ENCODE measurements at places on chromosomes 16 and 17.

DNA sequence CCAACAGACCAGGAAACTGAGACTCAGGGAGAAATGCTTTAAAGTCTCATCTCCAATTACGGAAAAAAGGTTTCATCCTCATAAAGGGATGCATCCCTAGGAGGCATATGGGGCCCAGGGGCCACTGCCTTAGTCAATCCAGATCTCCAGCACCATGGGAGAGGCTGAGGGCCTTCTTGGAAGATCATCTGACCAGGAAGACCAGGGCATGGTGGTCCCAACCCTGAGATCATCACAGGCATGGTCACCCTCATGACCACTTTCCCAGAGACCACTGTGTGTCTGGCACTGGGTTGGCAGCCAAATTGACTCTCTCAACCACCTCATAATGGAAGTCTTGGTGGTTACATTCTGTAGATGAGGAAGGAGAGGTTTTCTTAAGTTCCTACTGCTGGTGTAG is 23.4 kb upstream of the CES5A start:
- DNase-seq, result no peak

- no peak for DNase-seq
Measured at GRCh38 chr16:68400924-68401460, 47.3 kb downstream of the SMPD3 start.

GRCh38 chr16:23060458-23061320 is 88.6 kb downstream of the USP31 start:
- DNase-seq, result peak; percentile 21

GRCh38 chr17:42475835-42476234 is 17.2 kb downstream of the ATP6V0A1 start:
- DNase-seq, result no peak

GRCh38 chr17:57886020-57886419 is 36.2 kb upstream of the MRPS23 start:
- no peak for DNase-seq

- DNase-seq, result no peak
Measured at GRCh38 chr16:17301184-17301583, 169.6 kb downstream of the XYLT1 start.

- no peak for DNase-seq
Measured at GRCh38 chr17:78959803-78960202, 19.9 kb downstream of the LGALS3BP start.

GRCh38 chr16:2057438-2057837 is 9.7 kb downstream of the TSC2 start:
- no peak for DNase-seq

DNA sequence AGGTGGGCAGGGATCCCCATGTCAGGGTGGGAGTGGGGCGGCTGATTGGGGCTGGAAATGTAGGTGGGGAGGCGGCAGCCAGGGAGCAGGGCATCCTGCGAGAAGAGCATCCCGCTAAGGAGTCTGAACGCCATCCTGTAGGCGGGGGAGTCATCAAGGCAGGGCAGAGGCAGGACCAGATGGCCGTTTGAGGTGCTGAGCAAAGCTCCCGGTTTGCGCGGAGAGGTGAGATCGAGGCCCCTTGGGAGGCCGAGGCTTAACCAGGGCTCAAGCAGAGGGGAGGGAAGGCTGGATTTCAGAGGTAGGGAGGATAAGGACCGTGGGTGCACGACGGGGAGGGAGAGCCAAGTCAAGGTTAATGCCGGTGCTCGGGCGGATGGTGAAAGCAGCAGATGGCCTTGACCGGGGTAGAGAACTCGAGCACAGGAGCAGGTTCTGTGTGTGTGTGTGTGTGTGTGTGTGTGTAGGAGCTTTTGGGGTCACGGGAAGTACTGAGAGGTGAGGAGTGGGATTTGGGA is 472 bp upstream of the NME2 start:
- DNase-seq, result no peak

- DNase-seq, result no peak
Measured at GRCh38 chr17:38743556-38744171, 4.5 kb downstream of the PCGF2 start.

GRCh38 chr17:77279448-77280303 is 138.9 kb downstream of the SEC14L1 start:
- no peak for DNase-seq

- no peak for DNase-seq
Measured at GRCh38 chr16:76676356-76676755, 399.2 kb downstream of the CNTNAP4 start.

DNA sequence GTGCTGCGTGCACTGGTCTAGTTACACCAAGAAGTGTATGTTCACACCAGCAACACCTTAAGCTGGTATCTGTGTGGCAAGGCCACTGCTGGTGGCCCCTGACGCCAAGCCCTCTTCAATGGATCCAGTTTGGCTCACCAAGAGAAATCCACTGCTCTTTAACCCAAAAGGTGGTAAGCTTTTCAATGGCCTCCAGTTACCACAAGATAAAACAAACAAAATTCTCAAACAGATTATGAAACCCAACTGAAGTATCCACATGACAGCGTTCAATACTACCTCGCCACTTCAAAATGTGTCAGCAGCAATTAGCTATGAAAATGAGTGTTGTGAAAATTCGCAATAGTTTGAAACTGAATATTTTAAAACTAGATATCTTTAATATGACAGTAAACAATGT is 96.5 kb upstream of the AKTIP start:
- DNase-seq, result no peak

- no peak for DNase-seq
Measured at GRCh38 chr16:67860589-67861398, 12.1 kb upstream of the EDC4 start.

DNA sequence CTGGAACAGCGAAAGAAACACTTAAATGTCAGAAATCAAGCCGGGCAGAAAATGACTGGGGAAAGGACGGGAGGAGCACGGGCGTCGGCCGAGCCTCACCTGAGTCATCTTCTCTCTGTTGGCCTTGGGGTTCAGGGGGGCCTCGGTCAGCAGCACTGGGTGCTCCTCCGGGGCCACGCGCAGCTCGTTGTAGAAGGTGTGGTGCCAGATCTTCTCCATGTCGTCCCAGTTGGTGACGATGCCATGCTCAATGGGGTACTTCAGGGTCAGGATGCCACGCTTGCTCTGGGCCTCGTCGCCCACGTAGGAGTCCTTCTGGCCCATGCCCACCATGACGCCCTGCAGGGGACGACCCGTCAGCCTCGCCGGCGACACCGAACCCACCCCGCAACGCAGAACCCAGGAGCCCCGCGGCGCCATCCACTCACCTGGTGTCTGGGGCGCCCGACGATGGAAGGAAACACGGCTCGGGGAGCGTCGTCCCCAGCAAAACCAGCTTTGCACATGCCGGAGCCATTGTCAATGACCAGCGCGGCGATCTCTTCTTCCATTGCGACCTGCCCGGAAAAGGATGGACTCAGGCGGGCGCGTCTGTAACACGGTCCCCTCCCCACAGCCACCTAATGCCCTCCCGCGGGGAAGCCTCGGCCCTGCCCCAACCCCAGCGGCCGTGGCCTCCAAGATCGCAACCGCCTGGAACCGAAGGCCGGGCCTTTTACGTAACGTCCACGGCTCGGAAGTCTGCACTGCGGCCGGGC is 616 bp downstream of the ACTG1 start:
- peak; percentile 39 for DNase-seq

DNA sequence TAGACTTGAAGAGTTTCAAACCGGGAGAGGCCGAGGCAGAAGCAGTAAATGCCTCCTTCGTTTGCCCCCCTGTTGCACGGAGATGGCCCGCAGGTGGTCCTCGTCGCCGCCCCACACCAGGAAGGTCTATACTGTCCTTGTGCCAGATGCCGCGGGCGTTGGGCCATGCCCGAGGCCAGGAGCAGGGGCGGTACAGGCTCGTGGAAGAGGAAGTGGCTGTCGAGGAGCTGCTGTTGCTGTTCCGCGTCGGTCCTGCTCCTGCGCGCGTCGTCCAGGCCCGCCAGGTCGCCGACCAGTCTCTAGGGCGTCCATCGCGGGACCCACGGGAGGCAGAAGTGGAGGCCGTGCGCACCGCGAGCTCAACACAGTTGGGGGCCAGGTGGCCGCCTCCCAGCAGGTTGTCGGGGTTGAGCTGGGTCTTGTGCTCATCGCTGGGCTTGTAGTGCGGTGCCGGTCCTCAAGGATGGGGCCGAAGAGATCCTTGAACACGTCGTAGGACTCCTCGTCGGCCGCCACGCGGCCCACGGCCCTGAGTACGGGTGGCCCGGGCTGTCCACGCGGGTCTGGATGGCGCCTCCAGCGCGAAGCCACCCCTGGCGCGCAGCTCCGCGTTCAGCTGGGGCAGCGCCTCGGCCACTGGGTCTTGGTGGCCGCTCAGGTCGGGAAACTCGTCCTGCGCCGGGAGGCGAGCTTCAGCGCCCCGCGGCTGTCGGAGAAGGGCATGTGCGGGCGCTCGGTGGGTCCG is 13.1 kb upstream of the C16orf87 start:
- no peak for DNase-seq

DNA sequence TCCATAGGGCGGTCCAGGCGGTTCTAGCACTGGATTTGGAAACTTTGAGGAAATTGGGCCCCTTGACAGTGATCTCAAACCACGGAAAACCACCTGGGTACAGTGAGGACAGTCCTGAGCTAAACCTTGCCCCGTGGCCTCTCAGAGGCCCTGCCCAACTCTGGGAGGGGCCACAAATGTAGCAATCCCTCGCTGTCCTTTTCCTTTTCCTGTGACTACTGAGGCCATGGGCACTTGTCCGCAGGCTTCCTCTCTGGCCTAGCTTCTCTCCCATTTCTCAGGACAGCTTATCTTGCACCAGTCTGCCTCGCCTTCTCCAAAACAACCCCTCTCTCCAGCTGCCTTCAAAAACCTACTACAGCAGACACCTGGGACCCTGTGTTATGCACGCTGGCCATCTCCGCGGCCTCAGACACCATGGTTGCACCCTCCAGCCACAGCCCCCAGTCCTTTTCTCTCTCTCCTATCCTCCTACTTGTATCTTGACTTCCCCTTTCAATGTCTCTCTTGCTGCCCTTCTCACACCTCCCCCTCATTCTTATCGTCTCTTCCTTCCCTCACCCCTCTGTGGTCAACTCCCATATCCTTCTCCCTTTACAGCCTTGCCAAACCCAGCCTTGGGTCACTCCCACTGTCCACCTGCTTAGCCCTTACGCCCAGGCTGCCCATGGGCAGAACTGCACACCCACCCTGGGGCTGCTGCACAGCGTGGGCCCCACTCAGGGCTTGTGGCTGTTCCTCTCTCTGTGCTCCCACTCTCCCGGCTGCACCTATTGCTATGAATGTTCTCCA is 7.6 kb downstream of the SCPEP1 start:
- no peak for DNase-seq

DNA sequence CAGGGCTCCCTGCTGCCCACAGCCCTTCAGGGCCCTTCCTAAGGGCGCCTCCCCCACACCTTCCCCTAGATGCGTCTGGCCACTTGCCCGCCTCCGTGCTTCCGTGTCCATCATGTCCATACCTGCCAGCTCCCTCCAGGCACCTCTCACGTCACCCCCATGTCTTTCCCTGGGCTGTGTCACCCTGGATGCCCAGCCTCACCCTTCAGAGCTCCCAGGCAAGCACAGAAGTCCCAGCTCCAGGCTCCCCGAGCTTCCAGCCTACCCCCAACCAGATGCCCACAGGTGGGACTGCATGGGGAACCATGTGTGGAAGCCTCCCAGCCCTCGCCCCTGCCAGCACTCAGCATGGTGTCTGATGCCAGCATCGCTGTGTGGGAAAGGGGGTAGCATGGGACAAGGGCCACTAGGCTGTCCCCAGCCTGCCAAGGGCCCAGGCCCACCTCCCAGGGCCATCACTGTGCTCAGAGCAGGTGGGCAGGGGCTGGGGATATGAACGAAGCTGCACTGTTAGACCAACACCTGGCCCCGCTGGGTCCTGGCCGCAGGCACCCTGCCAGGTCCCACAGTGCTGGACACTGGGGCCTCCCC is 1.9 kb upstream of the AXIN1 start:
- DNase-seq, result no peak

GRCh38 chr16:4746991-4747574 is 12.7 kb downstream of the DNAAF8 start:
- DNase-seq, result no peak

- peak; percentile 34 for DNase-seq
Measured at GRCh38 chr17:76000016-76000754, 470 bp upstream of the CDK3 start.

- DNase-seq, result no peak
Measured at GRCh38 chr17:74497471-74497870, 31.0 kb downstream of the CD300A start.

DNA sequence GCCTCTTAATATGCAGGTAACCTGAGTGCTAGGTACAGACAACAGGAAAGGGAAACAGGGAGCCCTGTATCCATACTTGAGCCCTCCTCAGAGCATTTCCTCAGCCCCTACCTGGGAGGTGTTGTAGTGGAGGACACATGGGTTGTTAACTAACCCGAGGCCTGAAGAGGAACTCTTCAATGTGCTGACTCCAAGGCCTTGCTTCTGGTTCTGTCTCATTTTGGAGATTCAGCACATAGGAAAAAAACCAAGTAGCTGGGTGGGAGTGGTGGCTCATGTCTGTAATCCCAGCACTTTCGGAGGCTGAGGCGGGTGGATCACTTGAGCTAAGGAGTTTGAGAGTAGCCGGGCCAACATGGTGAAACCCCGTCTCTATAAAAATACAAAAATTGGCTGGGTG is 24.8 kb downstream of the SNX11 start:
- DNase-seq, result no peak

DNA sequence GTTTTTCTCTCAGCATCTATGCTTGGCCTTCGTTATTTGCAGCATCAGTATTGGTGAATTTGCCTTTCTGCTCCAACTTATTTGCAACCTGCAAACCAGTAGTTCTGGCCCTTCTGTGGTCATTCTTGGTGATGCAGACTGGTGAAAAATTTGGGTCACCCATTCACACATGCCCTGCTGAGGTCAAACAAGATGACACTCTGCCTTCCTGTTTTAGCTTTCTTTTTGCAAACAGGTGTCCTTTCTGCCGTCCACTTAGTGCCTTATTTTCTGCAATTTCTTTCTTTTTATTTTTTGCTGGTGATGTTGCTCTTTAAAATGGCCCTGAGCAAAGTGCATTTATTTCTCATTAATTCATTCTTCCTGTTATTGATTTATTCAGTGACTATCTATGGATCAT is 31.3 kb downstream of the PLCG2 start:
- no peak for DNase-seq

GRCh38 chr17:45747911-45748310 is 36.2 kb upstream of the CRHR1 start:
- DNase-seq, result no peak

- no peak for DNase-seq
Measured at GRCh38 chr17:70076189-70076588, 1.2 kb downstream of the KCNJ16 start.

DNA sequence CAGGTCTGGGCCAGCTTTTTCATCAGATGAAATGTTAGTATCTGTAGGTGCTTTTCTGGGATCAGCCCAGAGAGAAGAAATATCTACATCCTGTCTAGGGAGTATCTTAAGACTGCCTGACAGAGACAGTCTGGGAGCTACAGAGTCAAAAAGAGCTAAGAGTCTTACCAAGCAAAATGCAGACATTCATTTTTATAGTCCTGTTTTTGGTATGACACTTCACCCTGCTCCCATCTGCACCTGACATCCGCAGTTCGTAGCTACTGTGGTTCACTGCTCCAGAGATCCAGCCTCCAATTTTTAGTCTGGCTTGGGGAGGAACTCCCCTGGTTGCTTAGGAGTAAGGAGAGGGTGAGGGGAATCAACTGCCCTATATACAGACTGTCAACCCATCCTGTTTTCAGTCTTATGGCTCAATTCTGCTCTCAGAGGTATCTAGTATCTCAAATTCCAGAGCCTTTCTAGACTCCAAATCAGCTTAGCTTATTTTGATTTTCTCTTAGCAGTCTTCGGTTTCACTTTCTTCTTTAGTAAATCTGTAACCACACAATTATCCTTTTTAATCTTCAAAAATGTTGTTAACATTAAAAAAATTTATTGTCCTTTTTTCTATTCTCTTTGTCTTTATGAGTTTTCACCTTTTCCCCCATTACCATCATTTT is 97.8 kb downstream of the TMEM100 start:
- no peak for DNase-seq

- DNase-seq, result no peak
Measured at GRCh38 chr17:78069695-78070094, 58.9 kb downstream of the TMC6 start.

All from stimulated activated CD8-positive, alpha-beta memory T cell treated with anti-CD3 and anti-CD28 coated beads, Interleukin-12 subunit alpha, Interleukin-12 subunit beta, amount 100 ng/mL, for 1 hour (primary cell).